AG08395 (cell line): ENCODE measurements at places on chromosomes 7 and 10.
A peak's percentile ranks its signal among the peaks of the same experiment; 100 is the strongest.

- DNase-seq, result no peak
These were observed 9.3 kb downstream of the TCF7L2 start for GRCh38 chr10:112959207-112959838.

- DNase-seq, result no peak
These were observed 30.1 kb downstream of the CAV1 start for GRCh38 chr7:116554911-116555310.

GRCh38 chr7:80324032-80324431 is 187.8 kb downstream of the GNAT3 start:
- DNase-seq, result peak; percentile 13

DNA sequence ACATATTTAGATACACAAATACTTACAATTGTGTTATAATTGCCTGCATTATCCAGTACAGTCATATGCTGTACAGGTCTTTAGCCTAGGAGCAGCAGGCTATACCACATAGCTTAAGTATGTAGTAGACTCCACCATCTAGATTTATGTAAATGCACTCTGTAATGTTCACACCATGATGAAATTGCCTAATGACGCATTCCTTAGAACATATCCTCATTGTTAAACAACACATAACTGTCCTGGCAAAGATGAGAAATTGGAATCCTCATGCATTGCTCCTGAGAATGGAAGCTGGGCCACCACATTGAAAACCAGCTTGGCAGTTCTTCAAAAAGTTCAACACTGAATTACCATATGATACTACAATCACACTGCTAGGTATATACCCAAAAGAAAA is 1002.8 kb upstream of the CELF2 start:
- DNase-seq, result no peak

GRCh38 chr7:101945034-101945758 is 127.8 kb downstream of the CUX1 start:
- no peak for DNase-seq

- DNase-seq, result peak; percentile 25
These were observed 7.3 kb downstream of the LRRN3 start for GRCh38 chr7:111098011-111098925.

DNA sequence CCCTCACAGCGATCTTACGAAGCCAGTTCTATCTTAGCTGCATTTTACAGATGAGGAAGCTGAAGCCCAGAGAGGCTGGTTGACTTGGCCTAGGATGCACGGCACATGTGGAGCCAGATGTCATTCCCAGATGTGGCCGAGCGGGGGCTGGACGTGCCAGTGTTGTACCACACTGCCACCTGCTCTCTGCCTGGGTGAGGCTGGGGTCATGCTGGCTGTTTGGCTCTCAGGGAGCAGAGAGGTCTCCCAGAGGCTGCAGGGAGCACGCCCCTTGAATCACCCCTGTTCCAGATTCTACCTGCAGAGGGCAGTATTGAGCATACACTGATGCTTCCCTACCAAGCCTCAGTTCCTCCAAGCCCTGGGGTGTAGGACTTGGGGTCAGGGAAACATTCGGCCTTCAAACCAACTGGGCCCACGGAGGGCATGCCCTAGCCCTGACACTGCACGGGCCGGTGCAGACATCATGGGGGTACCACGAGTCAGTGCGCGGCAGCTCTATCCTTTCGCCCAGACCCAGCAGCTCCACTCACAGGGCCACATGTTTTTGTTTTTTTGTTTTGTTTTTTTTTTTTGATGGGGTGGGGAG is 3.8 kb upstream of the GTF2IRD1 start:
- DNase-seq, result peak; percentile 84
